B cell (primary cell): ENCODE measurements at places on chromosomes 5 and 9. TPM values are rescaled to one million over a fixed set of nuclear protein-coding genes. Genes with fewer than 3 reads are reported as not detected.

The ANKHD1 gene
- 244 and 246 TPM in 2 replicates for total RNA-seq

The PCDHA3 gene
- not detected in 2 replicates for total RNA-seq

The RAD50 gene
- 31.7 and 32.7 TPM in 2 replicates for total RNA-seq

The PCDHGB3 gene
- 2.8 and 3.8 TPM in 2 replicates for total RNA-seq

- no peak for DNase-seq
Observed at GRCh38 chr9:107793541-107793940, 304.0 kb upstream of the KLF4 start.

The PDGFRB gene
- total RNA-seq, result 3.4 and 3.6 TPM in 2 replicates

The SEMA6A gene
- total RNA-seq, result 0.44 and 0.61 TPM in 2 replicates

DNA sequence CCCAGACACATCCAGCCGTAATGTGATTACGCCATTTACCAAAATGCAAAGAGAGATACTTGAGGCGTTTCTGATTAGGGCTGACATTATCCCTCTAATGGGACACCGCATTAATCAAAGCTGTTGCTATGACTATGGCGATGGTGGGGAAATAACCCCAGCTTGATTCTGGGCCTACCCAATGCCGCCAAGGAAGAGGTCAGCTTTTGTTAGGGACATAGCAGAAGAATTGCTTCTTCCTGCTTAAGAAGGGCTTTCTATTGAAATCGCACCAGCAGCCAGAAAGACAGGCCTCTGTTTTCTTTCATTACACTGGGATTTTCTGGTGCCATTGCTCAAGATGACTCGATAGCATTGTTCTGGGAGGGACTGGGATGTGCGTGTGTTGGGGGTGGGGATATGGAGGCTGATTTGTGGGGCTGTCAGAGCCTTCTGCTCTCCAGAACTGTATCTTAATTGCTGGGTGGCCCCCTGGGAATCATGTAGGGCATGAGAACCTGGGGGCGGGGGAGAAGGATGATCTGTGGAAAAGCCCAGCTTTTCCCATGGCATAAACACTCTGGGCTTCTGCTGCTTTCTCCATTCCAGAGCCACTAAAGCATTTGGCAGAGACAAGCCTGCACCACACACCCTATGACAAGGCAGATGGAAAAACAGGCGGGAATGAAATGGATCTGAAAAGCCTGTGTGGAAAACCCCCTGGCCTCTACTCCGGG lies 106.5 kb upstream of the RAD23B start:
- no peak for DNase-seq

DNA sequence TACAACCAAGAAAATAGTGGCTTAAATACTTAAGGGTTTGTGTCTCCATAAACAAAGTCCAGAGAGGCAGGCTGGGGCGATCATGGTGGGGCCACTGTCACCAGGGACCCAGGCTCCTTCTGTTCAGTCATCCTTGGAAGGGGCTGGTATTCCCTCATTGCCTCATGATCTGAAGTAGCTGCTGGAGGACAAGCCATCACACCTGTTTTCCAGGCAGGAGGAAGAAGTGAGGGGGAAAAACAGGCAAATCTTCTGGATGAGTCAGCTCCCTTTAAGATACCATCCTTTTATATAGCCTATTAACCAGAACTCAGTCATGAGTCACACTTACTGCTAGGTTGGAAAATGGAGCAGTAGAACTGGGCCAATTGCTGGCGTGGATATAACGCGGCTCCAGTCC lies 92.3 kb downstream of the DAP start:
- no peak for DNase-seq

- no peak for DNase-seq
Observed at GRCh38 chr5:43412644-43413043, 453 bp upstream of the CCL28 start.

- DNase-seq, result no peak
Observed at GRCh38 chr5:176441921-176442323, 6.3 kb upstream of the FAF2 start.

The ANKH gene
- total RNA-seq, result 71.1 and 71.3 TPM in 2 replicates

- no peak for DNase-seq
Observed at GRCh38 chr9:133737071-133737773, 930 bp downstream of the SARDH start.

- no peak for DNase-seq
Observed at GRCh38 chr5:10400831-10401230, 40.8 kb upstream of the ROPN1L start.

DNA sequence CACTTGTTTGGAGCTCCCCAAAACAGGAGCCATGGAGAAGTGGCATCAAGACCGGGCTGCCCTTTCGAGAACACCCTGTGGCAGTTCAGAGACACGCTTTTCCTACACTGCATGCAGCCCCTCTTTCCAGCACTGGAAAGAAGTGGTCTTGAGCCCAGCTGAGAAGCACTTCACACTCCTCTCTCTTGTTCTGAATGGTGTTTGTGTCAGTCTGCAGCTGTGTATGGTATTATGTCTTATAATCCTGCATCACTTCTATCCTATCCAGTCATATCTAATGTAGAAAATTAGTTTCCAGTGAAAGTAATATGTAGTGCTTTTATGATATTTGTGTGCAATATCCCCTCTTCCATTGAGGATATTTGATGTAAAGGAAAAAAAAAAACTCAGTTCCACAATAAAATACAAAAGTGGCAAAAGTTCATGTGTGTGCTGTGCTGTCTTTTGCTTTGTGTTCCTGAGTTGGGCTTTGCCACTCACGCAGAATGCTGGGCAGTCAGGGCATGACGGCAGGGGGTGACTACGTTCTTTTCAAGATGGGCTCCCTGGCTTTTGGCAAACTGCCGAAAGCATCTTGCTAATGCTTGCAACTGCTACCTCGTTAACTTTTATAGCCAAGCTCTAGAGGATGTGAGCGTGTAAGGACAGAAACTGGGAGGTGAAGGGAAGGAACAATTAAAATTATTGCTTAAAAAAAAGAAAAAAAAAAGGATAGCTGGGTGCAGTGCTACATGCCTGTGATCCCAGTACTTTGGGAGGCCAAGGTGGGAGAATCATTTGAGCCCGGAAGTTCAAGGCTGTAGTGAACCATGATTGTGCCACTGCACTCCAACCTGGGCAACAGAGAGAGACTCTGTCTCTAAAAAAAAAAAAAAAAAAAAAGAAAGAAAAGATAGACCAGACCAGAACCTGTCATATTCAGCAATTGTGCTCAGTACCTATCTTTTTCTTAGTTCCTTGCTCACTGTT lies 102.2 kb downstream of the MAP1B start:
- DNase-seq, result no peak

GRCh38 chr9:1882711-1883403 lies 132.3 kb upstream of the SMARCA2 start:
- no peak for DNase-seq
